Eye (tissue), 1 donor: ENCODE measurements at places on chromosomes 13 and 19.
A peak's percentile ranks its signal among the peaks of the same experiment; 100 is the strongest.

DNA sequence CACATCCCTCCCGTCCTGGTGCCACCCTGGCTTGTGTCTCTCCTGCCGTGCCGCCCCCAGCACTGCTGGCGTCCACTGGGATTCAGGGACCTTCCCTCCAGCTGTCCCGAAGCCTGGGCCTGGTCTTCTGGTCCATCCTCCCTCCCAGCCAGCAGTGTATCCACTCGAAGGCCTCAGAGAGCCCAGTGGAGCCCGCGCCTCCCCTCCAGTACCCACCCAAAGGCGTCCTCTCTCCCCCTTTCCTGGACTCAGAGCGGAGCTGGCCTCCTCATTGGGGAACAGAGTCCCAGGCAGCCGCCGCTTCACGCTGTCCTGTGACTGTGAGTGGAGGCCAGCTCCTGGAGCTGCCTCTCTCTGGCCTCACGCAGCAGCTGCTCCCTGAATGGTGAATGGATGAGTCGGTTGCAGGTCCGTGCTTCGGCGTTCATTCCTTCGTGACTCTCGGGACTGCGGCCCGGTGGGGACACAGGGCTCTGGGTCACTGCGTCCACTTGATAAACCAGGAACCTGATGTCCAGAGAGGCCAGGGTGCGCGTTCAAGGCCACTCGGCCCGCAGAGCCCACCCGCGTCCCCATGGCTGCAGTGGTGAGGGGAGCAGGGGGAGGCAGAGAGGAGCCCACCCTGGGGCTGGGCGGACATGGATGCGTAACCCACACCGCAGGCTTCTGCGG is 12.1 kb downstream of the ONECUT3 start:
- DNase-seq = peak; percentile 72

DNA sequence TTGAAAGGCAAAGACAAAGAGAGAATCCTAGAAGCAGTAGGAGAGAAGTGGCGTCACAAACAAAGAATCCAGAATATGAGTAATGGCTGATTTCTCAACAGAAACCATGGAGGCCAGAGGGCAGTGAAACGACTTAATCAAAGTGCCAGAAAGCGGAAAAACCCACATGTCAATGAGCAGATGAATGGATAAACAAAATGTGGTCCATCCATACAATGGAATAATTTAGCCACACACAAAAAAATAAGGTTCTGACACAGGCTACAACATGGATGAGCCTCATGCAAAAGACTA is 52.2 kb upstream of the RANBP3 start:
- no peak for DNase-seq

DNA sequence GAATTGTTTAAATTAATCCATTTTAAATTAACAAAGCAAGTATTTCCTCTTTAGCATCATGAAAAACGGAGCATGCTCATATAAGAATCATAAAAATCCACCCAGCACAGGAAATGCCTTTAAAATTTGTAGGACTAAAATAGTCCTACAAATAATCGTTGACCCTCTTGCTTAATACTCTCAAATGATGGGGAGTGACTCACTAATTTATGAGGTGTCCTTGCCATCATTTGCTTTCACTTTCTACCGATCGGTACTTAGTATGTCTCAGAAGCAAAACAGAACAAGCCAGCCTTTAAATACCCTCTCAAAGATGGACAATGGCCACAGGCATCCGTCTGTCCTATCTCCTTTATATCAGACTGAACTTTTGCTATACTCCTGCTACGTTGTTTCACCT is 97.2 kb downstream of the SUCLA2 start:
- no peak for DNase-seq

DNA sequence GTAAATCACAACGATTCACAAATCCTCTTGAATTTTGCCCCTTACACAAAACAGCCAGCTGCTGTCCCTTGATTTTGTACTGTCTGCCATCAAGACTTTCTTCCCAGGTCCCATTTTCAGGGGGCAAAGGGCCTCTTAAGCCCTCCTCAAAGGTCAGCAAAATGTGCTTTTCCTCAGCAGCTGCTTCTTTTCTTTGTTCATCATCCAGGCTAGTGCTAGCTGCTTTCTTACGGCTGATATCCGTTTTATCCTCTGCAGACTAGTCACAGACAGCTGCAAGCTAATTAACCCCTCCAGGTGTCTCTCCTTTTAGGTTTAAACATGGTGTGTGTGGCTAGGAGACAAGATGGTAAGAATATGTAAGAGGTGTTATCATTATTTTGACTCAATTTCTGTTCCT is 90.9 kb downstream of the NALCN start:
- peak; percentile 37 for DNase-seq

DNA sequence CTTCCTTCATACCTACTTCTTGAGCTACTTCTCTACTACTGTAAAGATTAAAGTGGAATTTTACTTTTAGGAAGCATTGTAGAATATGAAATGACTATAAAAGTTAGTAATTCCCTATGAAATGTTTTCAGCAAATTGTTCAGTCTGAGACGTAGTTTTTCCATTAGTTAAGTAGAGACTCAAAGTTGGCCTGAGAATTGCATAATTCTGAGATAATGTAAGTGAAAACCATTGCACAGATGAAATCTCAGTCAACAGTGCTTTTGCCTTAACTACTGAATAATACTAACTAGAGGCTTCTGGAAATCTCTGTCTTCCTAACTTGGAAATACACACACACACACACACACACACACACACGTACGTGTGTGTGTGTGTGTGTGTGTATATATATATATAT is 125.9 kb downstream of the FGF14 start:
- DNase-seq = no peak

DNA sequence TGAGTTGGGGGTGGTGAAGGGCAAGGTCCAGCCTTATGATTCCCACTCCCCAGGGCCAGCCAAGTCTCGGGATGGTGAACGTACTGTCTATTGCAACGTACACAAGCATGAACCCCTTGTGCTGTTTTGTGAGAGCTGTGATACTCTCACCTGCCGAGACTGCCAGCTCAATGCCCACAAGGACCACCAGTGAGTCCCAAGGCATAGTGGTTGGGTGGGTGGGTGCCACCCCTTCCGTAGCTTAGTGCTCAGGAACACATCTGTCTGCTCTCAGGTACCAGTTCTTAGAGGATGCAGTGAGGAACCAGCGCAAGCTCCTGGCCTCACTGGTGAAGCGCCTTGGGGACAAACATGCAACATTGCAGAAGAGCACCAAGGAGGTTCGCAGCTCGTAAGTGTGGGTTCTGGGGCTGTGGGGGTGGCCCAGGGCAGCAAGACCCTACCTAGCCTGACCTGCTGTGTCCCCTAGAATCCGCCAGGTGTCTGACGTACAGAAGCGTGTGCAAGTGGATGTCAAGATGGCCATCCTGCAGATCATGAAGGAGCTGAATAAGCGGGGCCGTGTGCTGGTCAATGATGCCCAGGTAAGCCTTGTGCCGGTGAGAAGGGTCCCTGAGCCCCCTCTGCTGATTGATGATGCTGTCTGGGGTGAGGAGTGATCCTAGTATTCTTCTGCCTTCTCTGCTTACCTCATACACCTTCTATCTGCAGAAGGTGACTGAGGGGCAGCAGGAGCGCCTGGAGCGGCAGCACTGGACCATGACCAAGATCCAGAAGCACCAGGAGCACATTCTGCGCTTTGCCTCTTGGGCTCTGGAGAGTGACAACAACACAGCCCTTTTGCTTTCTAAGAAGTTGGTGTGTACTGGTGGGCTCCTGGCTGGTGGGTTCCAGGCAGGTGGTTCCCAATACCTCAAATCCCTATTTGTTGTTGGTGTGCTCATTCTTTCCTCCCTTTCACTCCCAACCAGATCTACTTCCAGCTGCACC is 3.8 kb downstream of the TRIM28 start:
- DNase-seq = no peak

DNA sequence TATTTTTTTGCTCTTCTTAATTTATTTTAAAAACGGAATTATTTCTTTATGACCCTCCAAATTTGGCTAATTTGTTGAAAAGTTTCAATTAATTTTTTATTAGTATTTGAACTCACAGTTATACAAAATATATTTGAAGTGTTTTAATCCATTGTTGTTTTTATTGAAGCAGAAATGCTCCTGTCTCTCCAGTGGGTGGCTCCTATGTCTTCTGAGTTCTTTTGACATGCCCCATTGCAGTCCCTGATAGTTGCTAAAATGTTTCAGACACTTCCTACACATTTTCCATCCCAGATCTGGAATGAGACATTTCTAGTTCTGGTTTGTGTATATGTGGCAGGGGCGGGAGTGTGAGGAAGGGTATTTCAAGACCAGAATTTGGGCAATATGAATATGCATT is 579.4 kb upstream of the PRR20A start:
- DNase-seq = no peak

- peak; percentile 75 for DNase-seq
Observed at GRCh38 chr19:29329460-29330134, 116.6 kb upstream of the UQCRFS1 start.

GRCh38 chr13:94596575-94596971 is 621 bp upstream of the TGDS start:
- no peak for DNase-seq

- DNase-seq = no peak
Observed at GRCh38 chr19:7740682-7741054, 6.7 kb downstream of the CD209 start.

- no peak for DNase-seq
Observed at GRCh38 chr19:18435178-18435841, 2.6 kb downstream of the ISYNA1 start.

DNA sequence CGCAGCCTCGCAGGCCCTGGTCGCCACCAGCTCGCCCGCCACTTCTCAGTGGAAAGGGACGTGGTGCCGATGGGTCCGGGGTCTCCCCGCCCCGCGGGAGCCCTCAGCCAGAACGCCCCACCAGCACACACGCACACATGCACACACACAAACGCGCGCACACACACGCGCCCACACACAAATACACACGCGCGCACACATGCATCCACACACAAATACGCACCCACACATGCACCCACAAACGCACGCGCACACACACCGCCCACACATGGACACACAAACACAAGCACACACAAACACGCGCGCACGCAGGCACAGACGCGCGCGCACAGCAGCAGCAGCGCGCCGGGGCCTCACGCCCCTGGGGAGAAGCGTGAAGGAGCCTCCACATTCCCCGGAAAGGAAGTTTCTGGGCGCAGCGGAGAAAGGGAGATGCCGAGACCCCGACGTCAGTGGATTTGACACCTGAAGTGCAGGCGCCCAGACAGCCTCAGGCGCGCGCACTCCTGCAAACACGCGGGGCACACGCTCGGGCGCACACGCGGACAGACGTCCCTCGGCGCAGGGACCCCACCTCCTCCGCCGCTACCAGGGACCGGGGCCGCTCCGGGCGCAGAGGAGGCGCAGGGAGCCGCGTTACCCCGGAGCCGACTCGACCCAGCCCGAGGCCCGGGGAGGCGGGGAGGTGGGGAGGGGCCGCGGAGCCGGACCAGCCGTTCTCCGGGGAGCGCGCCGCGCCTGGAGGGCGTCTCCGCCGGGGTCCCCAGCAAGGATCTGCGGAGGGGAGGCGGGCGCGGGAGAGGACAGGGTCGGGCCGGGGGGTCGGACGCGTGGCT is 622 bp downstream of the RASA3 start:
- DNase-seq = peak; percentile 85

DNA sequence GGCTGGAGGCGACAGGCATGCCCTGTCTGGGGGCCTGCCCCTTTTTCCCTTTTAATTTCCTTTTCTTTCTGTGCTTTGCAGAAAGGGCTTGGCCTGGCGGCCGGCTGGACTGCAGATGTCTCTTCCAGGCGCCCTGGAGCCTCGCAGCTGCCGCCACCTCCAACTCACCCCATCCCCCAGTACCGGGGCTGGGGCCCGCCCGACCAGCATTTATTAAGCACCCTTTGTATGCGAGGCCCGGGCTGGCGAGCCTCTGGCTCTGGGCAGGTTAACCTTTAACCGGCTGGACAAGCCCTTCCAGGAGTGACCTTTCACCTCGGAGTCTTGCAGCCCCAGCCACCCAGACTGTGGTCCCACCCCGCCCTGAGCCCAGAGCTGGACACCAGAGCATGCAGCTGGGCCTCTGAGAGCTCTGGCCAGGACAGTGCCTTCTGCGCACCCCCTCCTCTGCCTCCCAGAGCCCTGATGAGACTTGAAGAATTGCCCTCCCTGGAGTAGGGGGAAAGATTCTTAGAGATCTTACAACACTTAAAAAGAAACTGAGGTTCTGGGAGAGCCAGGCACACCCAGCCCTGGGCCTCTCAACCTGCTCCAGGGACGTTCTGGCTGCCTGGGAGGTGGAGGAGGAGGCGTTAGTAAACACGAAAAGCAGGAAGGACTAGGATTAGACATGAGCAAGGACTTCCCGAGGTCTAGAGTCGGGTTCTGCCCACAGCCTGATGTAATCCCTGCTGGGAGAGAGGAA is 1.1 kb upstream of the NR2F6 start:
- no peak for DNase-seq

DNA sequence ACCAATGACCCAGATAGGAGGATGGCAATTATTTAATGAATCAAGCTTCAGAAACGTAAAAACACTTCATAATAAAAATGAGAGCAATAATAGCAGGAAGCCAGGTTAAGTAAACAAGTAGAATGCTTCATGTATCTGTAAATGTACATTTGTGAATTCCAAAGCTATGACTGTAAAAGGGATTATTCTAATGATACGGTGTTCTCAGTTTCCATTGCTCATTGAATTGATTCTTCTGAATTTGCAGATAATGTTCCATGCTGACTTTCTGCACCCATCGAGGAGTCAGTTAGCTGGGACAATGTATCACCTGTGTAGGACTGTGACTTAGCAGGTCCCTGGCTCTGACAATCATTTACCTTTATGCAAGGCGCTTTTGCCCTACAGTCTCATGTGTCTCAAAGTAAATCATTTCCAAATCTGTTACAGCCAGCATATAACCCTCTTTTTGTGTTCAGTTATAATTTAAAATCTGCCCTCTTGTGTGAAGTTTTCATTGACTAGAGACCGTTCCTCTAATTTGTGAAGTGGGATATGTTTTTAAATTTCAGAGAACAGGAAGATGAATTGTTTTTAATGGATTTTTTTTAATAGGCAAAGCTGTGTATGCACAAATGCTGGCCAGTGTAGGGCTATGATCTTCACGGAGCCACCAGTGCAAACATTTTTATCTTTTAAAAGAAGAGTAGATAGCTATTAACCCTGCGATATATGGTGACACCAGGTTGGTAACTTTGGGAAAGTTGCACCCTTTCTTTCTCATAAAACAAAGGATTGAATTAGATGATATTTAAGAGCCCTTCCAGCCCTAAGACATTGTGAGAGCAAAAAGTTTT is 267.1 kb downstream of the KLF5 start:
- no peak for DNase-seq

DNA sequence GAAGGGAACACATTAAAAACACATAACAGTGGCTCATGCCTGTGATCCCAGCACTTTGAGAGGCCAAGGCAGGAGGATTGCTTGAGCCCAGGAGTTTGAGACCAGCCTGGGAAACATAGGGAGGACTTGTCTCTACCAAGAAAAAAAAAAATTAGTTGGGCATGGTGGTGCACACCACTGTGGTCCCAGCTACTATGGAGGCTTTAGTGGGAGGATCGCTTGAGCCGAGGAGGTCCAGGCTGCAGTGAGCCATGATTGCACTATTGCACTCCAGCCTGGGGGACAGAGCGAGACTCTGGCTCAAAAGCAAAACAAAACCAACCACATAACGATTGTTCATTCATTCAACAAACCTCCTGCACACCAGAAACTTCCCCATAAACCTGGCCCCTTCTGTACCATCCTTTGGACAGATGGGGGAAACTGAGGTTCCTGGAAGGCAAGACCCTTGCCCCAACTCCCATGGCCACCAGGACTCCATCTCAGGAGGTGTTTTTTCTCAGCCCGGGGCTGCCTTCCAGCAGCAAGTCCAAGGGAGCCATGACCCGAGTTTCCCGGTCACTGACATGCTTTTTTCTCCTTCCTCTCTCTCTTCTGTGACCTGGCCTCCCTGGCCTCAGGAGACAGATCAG is 4.3 kb downstream of the FOSB start:
- DNase-seq = no peak
